Activated CD4-positive, alpha-beta memory T cell treated with anti-CD3 and anti-CD28 coated beads, Interleukin-2, amount 10 ng/mL, durations not matched to agents 7 days and 5 days (primary cell): ENCODE measurements at places on chromosomes 6 and 20. TPM values are rescaled to one million over a fixed set of nuclear protein-coding genes. Genes with fewer than 3 reads are reported as not detected.
A peak's percentile ranks its signal among the peaks of the same experiment; 100 is the strongest.

DNA sequence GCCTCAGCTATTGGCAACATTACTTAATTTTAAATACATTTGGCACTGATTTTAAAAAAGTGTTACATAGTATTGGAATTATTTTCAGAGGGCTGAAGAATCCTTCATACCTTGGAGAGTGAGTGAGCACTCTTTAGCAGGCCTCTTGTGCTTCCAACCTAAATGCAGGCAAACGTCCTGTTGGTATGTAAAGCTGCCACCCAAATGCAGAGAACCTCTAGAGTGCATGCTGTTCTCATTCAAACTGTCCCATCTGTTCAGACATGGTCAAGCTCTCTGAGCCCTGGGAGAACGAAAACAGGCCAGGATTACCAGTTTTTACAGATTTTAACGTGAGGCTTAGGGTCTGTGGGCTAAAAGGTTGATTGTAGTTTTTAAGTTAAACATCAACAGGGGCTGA is 378.0 kb upstream of the FLRT3 start:
- DNase-seq, result no peak

DNA sequence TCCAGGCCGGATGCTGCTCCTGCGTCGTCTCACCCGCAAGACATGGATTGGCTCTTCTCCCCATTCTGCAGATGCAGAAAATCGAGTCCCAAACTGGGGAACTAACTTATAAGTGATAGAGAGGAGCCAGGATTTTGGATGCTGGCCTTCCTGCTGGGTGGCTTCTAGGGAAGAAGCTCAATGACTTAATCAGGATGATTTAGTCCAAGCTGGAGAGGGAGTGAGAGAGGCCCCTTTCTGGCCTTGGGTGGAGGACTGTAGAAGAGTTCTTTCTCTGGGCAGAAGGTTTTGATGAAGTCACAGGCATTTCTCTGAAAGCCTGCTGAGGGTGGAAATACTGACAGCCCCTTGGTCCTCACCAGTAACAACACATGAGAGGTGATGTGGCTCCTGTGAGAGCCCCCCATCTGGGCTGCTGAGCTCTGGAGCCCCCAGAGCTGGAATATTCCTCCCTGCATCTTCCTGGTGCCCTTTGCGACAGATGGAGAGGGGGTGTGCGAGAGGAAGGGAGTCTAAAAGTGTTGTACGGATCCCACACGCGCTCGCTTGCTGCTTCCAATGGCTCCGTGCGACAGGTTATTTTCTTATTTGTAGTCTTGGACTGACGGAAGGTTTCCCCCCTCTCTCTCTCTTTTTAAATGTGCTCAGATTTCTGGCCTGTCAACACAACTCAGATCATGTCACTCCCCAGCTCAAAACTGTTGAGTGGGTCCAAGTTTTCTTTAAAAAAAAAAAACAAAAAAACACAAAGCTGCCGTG is 3.5 kb downstream of the SIRPA start:
- no peak for DNase-seq

- DNase-seq, result no peak
Measured at GRCh38 chr6:138772596-138773176, 883 bp upstream of the CCDC28A start.

- no peak for DNase-seq
Measured at GRCh38 chr6:80380566-80380965, 274.1 kb downstream of the BCKDHB start.

- DNase-seq, result no peak
Measured at GRCh38 chr6:121959501-121959900, 440.0 kb upstream of the HSF2 start.

- DNase-seq, result no peak
Measured at GRCh38 chr6:11514672-11515071, 22.9 kb upstream of the TMEM170B start.

- no peak for DNase-seq
Measured at GRCh38 chr6:10633216-10633615, 61.2 kb downstream of the C6orf52 start.

DNA sequence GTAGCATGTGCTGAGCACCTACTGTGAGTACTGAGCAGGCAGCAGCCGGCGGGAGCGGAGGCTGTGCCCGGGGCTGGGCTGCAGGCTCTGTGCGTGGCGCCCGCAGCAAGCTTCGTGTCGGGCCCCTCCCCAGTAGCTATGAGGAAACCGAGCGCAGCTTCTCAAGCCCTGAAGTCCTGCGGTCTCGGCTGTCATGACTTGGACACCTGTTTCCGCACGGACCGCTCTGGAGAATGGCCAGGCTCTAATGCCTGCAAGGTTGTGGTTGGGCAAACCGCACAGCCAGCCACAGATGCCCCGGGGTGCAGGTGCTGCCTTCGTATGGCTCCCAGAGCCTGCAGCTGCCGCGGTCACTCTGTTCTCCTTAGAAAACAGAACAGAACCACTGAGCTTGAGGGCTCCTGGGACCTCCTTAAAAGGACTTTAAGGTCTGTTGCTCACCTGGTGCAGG is 33.7 kb downstream of the PYGB start:
- no peak for DNase-seq

GRCh38 chr20:17971300-17972013 is 2.6 kb downstream of the MGME1 start:
- no peak for DNase-seq

GRCh38 chr6:155341130-155341828 is 27.0 kb upstream of the TFB1M start:
- no peak for DNase-seq

- no peak for DNase-seq
Measured at GRCh38 chr6:132478674-132479073, 34.2 kb downstream of the STX7 start.

- DNase-seq, result peak; percentile 34
Measured at GRCh38 chr6:142822842-142823241, 122.1 kb downstream of the HIVEP2 start.

DNA sequence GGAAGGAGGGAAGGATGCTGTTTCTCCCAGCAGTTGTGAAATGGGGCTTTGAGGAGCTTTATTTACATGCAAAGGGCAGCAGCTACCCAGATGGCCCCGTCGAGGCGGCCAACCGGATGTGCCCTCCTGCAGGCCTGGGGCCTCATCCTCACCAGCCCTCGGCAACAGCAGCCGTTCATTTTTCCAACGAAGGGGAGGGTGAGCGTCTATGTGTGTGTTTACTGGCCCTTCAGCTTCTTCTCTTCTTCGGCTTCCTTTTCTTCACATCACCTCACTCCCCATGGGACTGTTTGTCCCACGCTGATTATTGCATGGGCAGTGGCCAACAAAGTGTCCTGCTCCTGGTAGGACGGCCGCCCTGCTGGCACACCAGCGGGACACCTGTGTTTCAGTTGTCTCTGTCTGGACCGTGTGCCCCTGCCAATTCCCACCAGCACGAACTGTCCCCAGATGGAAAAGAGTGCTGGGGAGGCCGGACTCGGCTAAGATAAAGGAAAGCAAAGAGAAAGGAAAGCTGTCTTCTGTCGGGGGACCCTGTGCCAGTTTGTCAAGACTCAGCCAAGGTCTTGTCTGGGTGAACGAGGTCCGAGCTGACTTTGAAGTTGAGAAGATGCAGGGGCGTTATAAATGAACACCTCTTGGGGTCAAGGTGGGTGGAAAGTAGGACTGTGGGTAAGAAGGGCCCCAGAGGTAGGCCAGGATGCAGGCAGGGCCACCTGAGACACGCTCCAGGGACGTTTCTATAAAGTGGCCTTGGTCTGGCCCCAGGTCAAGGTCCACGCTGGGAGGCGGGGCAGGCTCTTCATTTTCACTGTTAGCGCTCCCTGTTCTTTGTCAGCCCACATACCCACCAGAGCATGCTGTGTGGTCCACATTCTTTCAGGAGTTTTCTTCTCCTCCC is 57.0 kb downstream of the FAM50B start:
- DNase-seq, result no peak

GRCh38 chr6:157510323-157511188 is 129.6 kb downstream of the ZDHHC14 start:
- DNase-seq, result peak; percentile 42

GRCh38 chr6:108896111-108896661 is 48.0 kb downstream of the ARMC2 start:
- no peak for DNase-seq

DNA sequence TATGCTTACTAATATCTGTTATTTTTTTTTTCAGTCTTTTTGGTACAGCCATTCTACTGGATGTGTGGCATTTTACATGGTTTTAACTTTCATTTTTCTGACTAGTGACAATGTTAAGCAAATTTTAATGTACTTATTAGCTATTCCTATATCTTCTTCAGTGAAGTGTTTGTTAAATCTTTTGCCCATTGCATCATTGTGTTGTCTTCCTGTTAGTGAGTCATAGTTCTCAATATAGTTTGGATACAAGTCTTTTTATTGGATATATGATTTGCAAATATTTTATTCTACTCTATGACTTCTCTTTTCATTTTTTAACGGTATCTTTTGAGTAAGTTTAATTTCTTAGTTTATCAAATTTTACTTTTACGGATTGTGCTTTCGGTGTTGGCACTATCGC is 519.4 kb downstream of the CDKAL1 start:
- no peak for DNase-seq

GRCh38 chr6:139364302-139364981 is 10.0 kb downstream of the CITED2 start:
- DNase-seq, result no peak

- no peak for DNase-seq
Measured at GRCh38 chr6:18328070-18328469, 59.1 kb upstream of the RNF144B start.

DNA sequence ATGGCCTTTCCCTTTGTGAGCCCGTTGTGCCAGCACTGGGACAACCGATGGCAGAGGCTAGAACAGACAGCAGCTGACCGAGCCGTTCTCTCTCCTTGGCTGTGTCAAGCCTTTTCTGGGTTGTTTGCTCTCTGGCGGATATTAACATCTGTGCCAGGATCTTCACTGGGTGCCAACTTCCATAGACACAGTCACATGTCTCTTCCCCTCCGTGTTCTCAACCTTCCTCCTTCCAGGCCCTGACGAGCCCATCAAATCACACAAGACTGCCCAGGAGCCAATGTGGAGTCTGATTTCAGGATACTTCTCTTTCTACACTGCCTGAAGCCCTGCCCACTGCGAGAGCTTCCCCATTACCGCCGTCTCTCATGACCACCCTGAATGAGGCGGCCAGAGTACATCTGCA is 111.0 kb upstream of the RALGAPA2 start:
- DNase-seq, result no peak

DNA sequence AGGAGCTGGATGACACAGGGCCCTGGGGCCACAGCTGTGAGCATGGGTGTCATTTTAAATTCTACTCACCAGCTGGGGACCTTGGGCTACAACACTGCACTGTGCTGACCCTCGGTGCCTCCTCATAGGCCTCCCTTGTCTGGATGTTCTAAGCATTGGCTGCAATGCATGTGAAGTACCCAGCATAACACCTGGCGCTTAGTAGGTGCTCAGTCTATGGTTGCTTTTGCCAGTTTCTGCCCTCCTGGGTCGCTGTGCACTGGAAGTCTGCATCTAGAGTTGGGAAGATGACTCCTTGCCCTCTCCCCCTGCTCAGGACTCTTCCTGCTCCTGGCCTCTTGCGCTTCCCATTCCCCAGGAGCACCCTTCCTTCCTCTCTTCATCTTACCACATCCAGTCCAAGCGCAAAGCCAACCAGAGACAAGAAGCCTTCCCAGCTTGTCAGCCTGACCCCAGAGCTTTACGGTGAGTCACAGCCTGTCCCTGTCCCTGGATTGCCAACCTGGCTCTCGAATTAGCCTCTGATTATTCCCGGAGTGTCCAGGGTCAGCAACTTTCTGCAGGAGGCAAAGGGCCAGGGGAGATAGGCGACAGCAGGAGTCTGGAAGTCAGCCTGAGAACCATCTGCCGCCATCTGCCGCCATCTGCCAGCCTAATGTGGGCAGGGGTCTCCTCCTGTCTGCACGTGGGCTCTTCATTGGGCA is 8.8 kb downstream of the SLC13A3 start:
- DNase-seq, result no peak

GRCh38 chr6:132282696-132283095 is 118.6 kb downstream of the MOXD1 start:
- DNase-seq, result no peak

DNA sequence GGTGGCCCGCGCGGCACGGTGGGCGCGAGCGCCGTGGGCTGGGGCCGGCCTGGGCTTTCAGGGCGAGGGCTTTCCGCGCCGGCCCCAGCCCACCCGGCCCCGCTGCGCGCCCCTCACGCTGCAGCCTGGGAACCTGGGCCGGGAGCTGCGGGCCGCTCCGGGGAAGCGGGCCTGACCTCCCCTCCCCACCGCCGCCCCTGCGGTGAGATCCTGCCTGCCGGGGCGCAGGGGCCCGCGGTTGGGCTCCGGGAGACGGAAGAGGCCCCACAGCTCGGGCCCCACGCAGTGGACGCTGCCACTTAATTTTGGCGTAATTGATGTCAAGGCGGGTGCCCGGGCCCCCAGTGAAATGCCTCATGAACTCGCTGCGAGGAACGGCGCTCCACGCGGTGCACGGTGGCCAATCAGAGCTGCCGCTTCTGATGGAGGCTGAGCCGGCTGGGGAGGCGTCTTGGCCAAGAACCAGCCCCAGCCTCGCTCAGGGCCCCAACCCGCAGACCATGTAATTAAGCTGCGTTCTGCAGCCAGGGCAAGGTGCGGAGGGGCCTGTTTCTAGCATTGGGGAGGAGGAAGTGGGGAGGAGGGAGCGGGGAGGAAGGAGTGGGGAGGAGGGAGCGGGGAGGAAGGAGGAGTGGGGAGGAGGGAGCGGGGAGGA is 96.1 kb upstream of the BHLHE23 start:
- DNase-seq, result peak; percentile 72

DNA sequence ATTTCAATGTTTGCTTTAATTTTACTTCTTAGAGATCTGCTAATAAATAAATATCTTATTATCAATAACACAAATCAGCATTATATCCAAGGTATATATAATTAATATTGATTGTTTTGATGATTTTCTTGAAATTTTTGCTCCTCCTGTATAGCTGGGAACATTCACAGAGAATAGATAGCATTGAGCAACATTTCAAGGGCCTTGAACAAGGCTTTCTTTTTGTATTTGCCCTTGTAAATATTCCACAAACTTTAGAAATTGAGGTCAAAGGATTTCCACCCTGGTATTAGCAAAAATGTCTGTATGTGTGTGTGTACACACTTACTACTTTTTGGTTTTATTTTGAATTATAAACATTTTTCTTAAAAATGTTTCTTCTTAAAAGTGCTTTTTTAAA is 205.6 kb downstream of the EYA4 start:
- no peak for DNase-seq

DNA sequence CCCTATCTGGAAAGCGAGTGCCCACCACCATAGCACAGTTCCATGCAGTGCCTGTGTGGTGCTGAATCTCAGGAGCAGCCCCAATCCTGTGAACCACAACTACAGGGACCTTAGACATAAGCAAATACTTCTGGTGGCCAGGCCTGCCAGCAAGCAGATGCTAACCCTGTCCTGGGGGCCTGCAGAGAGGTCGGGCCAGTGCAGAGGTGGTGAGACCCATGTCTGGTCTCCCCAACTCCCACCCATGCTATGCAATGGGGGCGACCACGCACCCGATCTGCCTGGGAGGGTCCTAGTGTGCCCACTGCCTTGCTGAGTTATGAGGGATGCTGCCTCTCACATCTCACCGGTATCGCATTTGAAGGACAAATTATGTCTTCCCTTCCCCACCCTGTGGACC is 151.6 kb upstream of the ZNF337 start:
- DNase-seq, result no peak

The ANKRD60 gene
- not detected for total RNA-seq

The SOX18 gene
- 0.25 TPM for total RNA-seq

The TMEM170B gene
- total RNA-seq, result 0.48 TPM

The PPP1R3G gene
- total RNA-seq, result 0.08 TPM

The ENPP4 gene
- total RNA-seq, result 8.2 TPM

The AKAP7 gene
- 7.2 TPM for total RNA-seq

The PDE10A gene
- not detected for total RNA-seq

The ACTL10 gene
- total RNA-seq, result 4.5 TPM

The LYRM2 gene
- total RNA-seq, result 31.4 TPM

The SMLR1 gene
- not detected for total RNA-seq

The MAS1 gene
- total RNA-seq, result not detected

The RNF8 gene
- total RNA-seq, result 24.0 TPM
